CD4-positive, alpha-beta T cell treated with Interleukin-6 at 100 ng/mL for 8 hours (primary cell): ENCODE measurements at places on chromosomes 16 and 17.

- no peak for DNase-seq
Measured at GRCh38 chr17:13477180-13477611, 124.5 kb downstream of the HS3ST3A1 start.

- DNase-seq = no peak
Measured at GRCh38 chr16:81484908-81485624, 40.5 kb downstream of the CMIP start.

- DNase-seq = no peak
Measured at GRCh38 chr17:64040206-64040605, 19.8 kb upstream of the ICAM2 start.

GRCh38 chr17:51240275-51240674 lies 19.6 kb downstream of the MBTD1 start:
- DNase-seq = no peak

DNA sequence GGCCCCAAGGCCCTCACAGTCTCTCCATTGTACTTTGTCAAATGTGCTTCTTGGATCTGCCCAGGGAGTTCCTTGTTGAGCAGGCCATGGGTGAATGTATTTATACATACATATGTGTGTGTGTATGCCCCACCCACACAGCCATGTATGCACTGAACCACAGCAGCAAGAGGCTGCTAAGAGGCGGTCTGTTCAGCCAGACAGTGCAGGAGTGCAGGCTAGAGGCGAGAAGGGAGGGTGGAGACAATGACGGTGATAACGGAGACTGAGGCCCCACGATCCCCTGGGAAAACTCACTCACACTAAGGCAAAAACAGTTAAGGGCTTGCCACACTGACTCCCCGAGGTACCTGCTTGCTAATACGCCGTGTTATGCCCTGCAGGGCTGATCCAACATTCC lies 151.0 kb upstream of the CDC42EP4 start:
- no peak for DNase-seq

GRCh38 chr16:56174411-56174810 lies 16.9 kb upstream of the GNAO1 start:
- no peak for DNase-seq

DNA sequence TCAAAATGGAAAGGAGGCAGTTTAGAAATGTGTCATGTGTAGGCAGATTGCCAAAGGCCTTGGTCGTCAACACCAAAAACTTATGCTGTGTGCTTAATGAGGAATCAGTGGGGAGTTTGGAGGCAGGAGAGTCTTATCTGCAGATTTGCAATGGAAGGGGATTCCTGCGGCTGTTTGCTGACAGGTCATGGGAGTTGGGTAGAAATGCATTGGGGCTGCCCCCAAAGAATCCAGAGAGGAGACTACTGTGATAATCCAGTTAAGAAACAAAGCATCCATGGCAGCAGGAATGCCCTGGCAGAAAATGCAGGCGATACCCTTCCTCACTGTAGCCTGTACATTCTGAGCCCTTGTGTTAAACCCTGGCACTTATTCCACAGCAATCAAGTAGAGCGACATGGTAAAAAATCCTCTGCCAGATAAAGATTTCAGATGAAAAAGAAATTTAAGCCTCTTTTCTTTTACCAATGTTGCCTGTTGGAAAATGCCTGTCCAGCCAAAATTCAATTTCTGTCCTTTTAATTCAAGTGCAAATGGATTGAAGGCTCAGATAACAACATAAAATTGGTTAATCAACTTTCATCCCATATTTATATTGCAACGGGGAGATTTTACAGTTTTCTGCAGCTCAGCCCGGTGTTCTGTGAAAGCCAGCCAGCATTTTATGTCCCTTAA lies 491.0 kb upstream of the CDH5 start:
- no peak for DNase-seq

DNA sequence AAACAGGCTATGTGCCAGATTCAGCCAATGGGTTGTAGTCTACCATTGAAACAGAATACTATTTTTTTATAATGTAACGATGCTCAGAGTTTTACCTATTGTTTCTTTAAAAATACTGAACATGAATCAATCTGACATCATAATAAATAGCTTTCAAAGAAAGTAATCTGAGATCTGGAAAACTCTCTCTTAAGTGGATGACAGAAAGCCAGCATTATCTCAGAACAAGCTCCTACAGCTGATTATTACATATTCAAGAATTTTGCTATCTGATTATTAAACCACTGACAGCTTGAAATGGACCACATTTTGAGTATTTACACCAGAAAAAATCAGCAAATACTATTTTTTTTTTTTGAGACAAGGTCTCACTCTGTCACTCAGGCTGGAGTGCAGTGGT lies 484.2 kb upstream of the SOX9 start:
- no peak for DNase-seq

DNA sequence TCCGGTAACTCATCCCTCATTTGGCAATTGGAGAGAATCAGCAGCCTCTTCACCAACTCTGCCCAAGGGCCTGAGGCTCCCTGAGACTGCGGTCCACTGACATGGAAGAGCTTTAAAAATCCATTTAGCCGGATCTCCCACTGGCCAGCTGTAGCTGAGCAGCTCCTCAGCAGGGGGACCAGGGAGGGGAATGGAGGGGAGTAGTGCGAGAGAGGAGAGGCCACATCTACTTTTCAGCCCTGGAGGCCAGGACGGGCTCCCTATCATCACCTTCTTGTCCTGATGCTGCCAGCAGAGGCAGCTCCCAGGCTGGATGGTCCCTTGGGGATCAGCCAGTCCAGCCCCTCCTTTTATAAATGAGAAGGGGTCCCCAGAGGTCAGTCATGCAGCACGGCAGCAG lies 25.0 kb upstream of the SPPL2C start:
- DNase-seq = no peak

- DNase-seq = peak; percentile 12
Measured at GRCh38 chr16:81315271-81316175, 761 bp downstream of the GAN start.

GRCh38 chr16:608019-608418 lies 18.2 kb downstream of the RAB40C start:
- DNase-seq = no peak

DNA sequence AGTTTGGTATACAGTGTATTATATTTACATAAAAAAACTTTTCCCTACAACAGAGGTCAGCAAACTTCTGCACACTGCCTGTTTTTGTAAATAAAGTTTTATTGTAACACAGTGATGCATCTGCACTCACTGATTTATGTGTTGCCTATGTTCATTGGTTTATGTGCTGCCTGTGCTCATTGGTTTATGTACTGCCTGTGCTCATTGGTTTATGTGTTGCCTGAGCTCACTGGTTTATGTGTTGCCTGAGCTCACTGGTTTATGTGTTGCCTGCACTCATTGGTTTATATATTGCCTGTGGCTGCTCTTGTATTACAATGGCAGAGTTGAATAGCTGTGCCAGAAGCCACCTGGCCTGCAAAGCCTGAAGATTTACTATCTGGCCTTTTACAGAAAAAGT lies 81.6 kb downstream of the MYH11 start:
- DNase-seq = no peak

DNA sequence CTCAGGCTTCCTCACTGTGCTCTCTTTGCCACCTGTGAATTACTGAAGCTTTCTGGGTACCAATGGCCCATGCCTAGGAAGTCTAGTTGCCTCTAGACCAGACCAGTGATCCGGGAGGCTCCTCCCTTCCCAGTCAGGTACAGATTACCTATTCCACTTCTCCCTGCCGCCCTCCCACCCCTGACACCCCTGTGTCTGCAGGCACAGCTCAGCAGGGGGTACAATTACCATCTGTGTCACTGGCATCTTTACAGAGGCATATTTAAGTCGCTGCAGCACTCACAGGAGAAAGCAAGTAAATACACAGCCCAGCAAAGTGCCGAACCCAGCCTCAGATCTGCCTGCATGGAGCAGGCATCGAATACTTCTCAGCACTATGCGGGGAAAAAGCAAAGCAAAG lies 5.3 kb upstream of the WSCD1 start:
- DNase-seq = no peak

- no peak for DNase-seq
Measured at GRCh38 chr17:27091043-27091497, 202.8 kb upstream of the WSB1 start.

DNA sequence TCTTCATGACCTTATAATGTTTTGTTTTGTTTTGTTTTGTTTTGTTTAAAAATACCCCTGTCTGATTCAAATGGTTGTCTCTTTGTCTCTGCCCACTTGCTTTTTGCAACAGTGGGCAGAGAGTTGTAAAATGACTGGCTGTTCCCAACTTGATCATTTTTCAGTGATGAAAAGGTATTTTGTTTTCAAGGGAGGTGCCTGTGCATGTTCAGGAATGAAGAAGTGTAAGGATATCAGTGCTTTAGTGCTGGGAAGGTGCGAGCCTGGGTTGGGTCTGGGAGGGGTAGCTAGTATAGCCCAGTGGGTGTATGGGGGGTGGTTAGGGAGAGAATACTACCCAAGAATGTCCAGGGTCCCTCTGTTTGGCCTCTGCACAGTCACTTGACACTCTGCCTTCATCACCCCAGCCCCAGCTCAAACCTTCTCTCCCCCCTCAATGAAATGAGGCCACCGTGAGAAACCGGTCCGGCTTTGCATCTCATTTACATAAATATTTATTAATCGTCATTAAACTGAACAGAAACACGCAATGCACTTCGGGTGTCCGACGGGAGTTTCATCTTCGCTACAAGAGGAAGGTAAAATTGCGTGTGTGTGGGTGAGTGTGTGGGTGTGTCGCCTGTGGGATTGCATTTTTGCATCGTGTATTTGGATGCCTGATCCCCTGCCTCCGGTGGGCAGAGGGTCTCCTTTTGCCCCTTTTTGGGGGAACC lies 4.3 kb downstream of the NEUROD2 start:
- no peak for DNase-seq

DNA sequence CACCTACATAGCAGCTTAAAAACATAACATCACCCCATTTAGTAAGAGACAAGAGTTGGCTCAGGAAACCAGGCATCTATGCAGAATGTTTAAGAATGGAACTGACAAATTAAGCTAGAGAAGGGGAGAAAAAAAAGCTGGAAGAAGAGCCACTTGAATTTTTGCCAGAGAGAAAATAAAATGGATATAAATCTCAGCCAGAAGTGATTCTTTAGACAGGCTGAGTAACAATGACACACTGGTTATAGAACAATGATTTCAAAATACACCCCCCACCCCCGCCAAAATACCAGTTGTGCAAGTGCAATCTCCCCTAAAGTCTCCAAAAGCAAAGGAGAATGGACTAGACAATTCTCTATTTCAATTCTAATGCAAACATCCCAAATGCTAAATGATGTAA lies 22.4 kb downstream of the LSM12 start:
- no peak for DNase-seq

GRCh38 chr16:57349212-57350031 lies 9.2 kb upstream of the CCL22 start:
- DNase-seq = no peak

DNA sequence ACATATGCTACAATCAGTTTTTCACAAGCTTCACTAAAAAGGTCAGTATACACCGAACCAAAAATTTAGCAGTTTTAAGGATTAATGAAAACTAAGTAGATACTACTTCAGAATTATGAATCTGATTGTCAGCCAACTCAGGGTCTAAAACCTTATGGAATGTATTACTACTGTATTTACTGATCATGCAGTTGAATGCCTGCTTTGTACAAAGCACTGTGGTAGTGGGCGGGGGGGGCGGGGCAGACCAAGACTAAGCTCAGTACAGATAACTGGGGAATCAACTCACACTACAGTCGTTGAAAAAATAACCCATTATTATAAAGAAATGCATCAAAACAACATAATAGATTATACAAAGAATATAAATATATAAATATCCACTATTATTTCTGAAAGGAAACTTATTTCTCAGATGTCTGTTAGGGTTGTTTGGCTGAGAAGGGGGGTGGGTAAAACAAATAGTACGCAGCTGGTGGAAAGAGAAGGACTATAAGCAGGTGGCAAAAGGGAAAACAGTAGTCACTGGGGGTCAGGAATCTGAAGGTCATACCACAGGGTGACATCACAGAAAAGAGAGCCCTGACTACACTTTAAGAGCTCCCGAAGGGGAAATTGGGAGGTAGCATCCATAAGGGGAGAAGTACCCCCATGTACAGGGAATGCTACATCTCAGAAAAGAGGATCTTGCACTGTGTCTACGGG lies 109.4 kb upstream of the AXIN2 start:
- no peak for DNase-seq

- no peak for DNase-seq
Measured at GRCh38 chr16:86893506-86893905, 315.2 kb downstream of the FOXL1 start.

DNA sequence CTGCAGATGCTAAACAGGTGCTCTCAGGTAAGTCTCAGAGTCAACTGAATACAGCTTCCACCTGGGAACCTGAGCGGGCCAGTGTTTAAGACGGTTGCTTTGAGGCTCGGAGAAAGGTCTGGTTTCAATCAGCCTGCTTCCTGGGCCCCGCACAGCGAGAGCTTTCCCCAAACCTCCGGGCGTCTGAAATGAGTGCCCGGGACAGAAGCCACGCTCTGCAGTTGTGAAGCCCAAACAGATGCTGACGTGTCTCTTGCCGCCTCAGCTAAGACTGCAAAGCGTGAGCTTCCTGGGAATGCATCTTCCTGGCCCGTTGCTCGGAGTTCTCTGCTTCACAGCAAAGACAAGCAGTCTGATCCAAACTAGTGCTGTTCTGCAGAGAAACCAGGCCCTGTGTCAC lies 36.7 kb downstream of the PLXDC1 start:
- DNase-seq = no peak

DNA sequence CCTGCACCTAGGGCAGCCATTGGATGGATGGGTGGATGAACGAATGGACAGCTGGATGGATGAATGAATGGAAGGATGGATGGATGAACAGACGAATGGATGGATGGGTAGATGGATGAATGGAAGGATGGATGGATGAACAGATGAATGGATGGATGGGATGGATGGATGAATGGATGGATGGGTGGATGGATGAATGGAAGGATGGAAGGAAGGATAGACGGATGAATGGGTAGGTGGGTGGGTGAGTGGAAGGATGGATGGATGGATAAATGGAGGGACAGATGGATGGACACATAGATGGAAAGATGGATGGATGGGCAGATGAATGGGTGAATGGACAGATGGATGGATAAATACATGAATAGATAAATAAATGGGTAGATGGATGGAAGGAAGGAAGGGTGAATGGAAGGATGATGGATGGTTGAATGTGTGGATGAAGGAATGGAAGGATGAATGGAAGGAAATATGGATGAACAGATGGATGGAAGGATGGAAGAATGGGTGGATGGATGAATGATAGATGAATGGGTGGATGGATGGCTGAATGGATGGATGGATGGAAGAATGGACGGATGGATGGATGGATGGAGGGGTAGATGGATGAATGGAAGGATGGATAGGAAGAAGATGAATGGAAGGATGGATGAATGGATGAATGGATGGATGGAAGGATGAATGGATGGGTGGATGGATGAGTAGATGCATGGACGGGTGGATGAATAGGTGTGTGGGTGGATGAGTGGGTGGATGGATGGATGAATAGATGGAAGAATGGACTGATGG lies 15.4 kb downstream of the SRL start:
- no peak for DNase-seq

- DNase-seq = no peak
Measured at GRCh38 chr16:6146874-6147425, 1049.4 kb upstream of the EEF2KMT start.

- DNase-seq = no peak
Measured at GRCh38 chr16:69917739-69918138, 33.4 kb upstream of the CLEC18A start.
